ENCODE measurements at places on chromosomes 2 and 18. TPM values are rescaled to one million over a fixed set of nuclear protein-coding genes. Genes with fewer than 3 reads are reported as not detected.

GRCh38 chr2:9250498-9251153 lies 44.0 kb downstream of the ASAP2 start:
- DNase-seq = no peak

DNA sequence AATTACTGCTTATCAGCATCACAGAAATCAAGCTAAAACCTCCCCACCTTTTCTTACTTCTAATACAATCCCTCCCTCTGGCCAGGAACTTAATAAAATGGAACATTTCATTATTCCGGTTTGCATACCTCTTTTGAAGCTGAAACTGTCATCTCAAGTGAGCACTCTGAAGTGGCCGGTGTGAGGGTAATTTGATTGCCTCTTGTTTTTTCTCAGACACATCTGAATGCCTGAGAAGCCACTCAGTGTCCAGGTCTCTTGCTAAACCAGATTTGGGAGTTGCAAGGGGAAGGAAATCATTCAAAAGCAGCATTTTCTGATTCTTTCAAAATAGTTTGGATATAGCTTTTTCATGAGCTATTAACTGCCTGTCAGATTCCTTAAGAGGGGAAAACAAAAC lies 190.3 kb downstream of the C1D start:
- DNase-seq = no peak

DNA sequence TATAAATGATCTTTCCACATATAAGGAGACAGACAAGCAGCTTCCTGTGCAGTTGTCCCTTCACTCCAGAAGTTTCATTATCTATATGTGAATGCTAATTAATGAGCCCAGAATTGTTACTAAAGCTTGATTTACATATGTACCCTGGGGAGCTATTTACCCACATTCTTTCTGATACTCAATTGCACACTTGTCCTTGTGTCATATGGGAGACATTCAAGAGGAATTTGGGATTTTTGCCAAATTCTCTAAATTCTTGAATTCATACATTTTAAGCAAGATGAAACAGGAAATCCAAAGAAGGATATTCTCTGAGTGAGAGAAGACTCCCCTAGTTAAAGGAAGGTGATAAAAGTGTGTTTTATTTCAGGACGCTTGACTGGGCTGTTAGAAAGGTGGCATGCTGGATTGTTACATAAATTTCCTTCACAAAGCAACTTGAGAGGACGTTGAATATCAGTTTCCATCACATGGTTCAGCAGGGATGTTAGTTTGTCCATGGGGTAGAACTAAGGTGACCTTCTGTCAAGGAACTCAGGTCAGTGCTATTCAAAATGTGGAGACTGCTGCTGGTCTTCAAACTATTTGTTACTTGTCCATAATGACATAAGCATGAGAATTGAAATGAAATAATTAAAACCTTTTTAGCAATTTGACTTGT lies 368.2 kb downstream of the IRS1 start:
- peak; percentile 55 for DNase-seq

GRCh38 chr2:169778446-169778845 lies 20.2 kb upstream of the SSB start:
- DNase-seq = no peak

DNA sequence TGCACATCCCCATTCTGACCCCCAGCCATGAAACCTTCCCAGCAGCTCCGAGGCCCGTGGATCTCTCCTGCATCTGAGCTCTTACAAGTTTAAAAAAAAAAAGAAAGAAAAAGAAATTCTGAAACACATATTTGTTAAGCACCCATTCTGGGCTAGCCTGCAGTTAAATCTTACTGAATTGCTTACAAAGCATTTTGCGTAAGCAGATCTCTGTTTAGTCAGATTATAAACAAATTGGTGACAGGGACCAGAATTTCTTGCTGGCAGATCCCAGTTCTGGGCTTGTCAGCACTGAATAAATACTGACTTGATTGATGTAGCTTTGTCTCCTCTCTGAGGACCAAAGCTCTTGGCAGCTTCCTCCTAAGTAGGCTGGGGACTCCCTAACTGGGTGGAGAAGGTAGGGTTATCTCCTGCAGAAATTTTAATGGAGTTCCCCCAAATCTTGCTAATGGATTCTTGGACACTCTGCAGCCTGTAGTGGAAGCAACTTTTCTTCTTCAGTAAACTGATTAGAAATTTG lies 160.9 kb downstream of the MIB1 start:
- DNase-seq = no peak

DNA sequence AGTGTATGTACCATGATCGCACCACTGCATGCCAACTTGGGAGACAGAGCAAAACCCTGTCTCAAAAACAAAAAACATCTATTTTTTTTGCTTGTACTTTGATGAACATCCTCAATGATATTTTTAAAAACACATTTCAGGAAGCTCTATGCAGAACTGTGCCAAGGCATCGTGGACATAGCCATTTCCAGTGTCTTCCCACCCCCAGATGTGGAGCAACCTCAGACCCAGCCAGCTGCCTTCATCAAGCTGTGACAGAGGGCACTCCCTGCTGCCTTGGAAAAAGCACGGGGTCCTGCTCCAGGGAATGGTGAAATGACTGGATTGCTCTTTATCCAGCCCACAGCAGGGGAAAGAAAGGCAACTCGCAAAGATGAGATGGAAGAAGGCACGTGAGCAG lies 13.7 kb upstream of the POLR1B start:
- DNase-seq = no peak

DNA sequence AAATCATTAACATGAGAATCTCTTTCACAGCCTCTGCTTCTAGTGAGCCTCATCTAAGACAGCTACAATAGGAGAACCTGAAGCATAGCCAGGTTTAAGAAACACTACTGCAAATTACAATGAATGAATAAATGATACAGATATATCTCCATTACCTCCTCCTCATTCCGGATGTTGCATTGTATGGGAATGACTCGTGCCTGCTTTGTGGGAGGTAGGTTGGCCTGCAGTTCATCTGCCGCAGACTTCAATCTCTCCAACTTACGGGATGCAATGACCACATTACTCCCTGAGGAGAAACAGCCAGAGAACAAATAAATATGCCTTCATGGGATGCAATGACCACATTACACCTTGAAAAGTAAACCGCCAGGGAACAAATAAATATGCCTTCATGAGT lies 15.4 kb downstream of the PECR start:
- peak; percentile 14 for DNase-seq

DNA sequence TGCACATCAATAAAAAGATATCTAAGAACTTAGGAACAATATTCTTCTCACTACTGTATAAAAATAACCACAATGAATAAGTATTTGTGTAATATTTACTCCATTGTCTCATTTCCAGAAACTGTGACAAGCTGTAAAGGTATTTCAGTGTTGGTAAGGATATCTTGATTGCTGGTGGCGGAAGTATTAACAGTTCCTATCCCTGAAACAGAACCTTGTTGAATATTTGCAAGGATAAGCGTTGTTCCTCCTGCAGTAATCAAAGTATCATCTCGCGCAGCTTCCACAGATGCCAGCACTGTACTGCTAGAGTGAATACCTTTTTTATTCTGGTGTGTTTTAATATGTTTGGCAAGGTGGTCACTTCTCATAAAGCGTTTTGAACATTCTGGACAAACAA lies 55.3 kb downstream of the SP3 start:
- DNase-seq = no peak

- DNase-seq = no peak
Measured at GRCh38 chr2:21001225-21001946, 42.5 kb downstream of the APOB start.

DNA sequence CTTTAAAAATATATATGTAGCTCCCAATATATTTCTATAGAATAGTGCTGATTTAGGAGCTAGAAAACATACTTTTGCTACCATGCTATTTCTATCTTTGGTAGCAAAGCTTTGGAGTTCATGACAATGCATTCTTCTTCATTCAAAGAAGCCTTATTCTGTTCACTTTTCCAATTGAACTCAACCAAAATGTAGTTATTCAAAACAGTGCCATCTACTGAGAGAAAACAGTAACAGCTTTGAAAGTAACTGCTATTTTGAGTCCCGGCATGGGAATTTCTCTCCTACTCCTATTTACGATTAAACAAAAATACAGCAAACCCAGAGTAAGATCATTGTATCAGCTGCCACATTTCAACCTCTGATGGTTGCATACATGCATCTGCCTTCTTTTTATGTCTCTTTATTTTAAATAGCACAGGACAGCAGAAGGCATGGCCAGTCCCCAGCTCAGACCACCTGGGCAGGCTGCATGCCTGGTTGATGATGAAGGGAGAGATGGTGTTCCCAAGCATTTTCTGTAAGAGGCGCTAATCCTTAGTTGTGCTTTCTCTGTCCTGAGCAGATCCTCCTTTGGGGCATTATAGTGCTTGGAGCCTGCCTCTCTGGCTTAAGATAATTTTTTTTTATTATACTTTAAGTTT lies 69.7 kb upstream of the SULT1C3 start:
- DNase-seq = peak; percentile 32

DNA sequence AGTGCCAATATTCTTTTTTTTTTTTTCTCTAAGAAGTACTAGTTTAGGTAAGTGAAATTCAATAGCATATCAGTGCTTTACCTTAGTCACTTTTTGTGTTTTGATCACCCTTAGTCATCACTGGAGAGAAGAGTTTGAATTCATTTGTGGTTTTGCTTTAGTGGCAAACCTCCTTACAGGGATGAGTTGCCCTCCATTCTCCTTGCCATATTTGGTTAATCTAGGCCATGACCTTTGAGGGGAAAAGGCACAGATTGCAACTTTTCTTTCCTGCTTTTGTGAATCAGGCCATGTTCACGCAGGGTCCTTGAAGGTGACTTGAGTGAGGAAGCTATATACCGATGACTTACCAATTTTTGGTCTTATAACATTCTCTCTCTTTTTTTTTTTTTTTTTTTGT lies 34.4 kb downstream of the PLEKHA3 start:
- DNase-seq = peak; percentile 66

DNA sequence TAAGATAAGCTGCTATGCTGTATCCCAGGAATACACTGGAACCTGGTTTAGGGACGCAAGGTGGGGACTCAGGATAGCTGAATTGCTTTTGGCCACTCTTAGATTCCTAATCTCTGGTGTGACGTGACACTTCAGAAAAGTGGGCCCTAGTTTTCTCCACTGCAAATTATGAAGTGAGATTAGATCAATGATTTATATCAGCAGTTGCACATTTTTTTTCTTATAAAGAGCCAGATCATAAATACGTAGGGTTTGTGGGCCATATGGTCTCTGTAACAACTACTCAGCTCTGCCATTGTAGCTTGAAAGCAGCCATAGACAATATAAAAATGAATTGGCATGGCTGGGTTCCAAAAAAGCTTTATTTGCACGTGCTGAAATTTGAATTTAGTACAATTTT lies 85.4 kb upstream of the CPO start:
- no peak for DNase-seq

DNA sequence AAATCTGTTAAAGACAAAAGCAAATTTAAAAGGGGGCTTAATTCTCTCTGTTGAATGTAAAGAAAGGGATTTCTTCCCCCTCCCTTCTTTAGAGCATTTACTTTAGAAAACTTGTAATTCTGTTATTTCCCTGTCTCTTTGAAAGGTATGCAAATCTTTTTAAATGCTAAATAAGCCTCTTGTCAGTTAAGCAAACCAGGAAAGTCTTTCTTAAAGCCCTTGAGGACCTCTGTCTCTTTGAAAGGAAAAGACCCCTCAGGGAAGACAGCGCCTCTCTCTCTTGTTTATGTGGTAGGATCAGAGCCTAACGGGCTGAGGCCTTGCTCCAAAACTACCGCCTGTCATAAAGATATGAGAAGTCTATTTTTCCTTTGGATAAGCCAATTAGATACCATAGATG lies 139.9 kb upstream of the CDH7 start:
- DNase-seq = no peak

DNA sequence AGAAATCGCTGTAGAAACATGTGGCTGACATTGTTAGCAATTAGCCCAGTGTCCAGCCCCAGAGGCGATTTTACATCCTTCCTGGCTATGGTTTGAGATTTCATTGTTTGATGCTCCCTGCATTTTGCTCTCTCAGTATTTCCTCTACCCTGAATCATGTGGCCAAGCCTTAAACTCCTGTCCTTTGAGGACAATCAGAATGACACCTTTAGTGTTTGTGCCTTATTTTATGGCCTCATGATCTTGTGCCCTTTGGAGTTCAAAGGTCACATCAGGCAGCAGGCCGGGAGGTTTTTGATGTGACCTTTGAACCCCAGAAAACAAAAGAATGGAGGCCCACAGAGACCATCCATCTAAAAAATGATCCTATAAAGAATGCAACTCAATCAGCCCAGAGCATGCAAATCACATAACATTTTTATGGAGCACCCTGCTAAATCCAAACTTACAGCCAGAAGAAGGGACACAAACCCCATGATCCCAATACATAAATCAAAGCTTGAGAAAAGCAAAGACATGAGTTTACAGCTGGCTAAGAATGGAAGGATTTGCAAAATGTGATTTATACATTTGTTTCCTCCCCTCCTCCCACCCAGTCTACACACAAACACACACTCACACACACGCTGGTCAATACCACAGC lies 52.5 kb downstream of the FECH start:
- DNase-seq = no peak

DNA sequence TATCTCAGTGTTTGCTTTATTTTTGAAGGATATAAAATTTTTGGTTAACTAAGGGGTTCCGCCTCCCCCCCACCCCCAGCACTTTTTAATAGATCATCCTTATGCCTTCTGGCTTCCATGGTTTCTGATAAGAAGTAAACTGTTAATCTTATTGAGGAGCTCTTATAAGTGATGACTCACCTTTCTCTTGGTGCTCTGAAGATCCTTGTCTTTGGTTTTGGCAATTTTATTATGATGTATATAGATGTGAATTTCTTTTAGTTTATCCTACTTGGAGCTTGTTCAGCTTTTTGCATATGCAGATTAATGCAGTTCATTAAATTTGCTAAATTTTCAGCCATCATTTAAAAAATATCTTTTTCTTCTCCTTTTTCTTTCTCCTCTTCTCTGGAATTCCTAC lies 91.7 kb upstream of the CTAGE1 start:
- DNase-seq = no peak

DNA sequence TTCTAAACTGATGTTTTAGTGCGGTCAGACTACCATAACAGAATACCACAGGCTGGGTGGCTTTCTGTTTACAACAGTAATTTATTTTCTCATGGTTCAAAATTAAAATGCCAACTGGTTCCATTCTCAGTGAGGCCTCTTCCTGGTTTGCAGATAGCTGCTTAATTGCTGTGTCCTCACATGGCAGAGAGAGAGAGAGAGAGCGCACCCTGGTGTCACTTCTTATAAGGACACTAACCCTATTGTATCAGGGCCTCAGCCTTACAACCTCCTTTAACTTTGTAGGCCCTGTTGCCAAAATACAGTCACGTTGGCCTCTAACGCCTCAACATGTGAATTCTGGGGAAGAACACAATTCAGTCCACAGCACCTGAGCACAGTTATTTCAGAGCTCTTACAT lies 37.5 kb upstream of the ZNF385B start:
- DNase-seq = peak; percentile 24

GRCh38 chr2:66915237-66915636 lies 480.3 kb downstream of the MEIS1 start:
- DNase-seq = peak; percentile 17

GRCh38 chr2:121213386-121213785 lies 71.6 kb downstream of the TFCP2L1 start:
- no peak for DNase-seq

NEU2 gene
- total RNA-seq = not detected

MYO3B gene
- total RNA-seq = not detected

ANKRD30BL gene
- total RNA-seq = not detected

REEP1 gene
- 0.10 TPM for total RNA-seq

SLC4A3 gene
- 9.5 TPM for total RNA-seq

LIMS2 gene
- 53.4 TPM for total RNA-seq

ZNF532 gene
- total RNA-seq = 47.6 TPM

RUFY4 gene
- total RNA-seq = not detected

FOXI3 gene
- not detected for total RNA-seq

FAP gene
- total RNA-seq = 62.9 TPM

MC5R gene
- not detected for total RNA-seq

CLEC4F gene
- not detected for total RNA-seq
